ENCODE measurements at places on chromosomes 1 and 21. TPM values are rescaled to one million over a fixed set of nuclear protein-coding genes. Genes with fewer than 3 reads are reported as not detected.

DNA sequence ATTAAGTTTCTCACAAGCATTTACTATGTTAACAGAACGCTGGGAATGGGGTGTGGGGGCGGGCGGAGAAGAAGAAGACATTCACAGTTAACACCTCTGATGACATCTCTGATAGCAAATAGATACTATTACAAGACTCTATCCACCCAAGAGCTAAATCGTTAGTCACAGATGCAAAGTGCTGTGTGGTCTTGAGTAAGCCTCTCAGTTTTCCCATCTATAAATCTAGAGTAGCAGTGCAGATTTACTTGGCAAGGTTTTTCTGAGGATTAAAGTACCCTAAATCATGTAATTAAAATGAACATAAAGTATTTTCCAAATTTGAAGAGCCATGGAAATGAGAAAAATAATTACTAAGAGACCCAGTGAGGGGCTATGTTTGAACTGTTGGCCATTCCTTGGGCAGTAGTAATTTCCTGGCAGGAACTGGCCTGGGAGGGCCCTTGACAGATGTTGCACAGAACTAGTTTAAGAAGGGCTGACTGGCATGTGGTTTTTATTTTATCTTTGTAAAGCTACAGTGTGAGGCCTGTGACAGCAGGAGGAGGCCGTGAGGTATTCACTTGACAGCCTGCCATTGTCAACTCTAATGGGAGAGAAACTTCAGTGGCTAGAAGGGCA lies 58.7 kb upstream of the APOBEC4 start:
- DNase-seq = peak; percentile 18

DNA sequence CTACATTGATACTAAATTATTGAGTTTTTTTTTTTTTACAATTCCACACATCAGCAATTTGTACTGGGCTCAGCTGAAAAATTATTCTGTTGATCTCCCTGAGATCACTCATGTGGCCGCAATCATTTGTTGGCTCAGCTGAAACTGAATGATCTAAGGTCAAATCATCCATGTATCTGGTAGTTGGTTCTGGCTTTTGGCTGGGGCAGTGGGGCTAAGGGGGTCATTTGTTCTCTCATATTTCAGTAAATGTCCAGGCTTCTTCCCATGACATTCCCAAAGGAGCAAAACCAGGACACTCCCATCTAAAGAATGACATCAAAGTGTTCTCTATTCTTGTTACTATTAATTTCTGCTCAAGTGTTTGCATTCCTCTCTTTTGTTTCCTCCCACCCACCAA lies 806.7 kb upstream of the ADGRL2 start:
- DNase-seq = no peak

- DNase-seq = no peak
Measured at GRCh38 chr1:178155481-178156255, 61.8 kb downstream of the RASAL2 start.

Gene RNU1-3
- total RNA-seq = under 0.01 TPM

- DNase-seq = peak; percentile 45
Measured at GRCh38 chr1:186033847-186034271, 299.7 kb downstream of the HMCN1 start.

Gene SLC35F3
- not detected for total RNA-seq

Data from lung microvascular endothelial cell (primary cell).